Muscle of arm (tissue), 14 donors: ENCODE measurements at places on chromosomes 12 and 14.

DNA sequence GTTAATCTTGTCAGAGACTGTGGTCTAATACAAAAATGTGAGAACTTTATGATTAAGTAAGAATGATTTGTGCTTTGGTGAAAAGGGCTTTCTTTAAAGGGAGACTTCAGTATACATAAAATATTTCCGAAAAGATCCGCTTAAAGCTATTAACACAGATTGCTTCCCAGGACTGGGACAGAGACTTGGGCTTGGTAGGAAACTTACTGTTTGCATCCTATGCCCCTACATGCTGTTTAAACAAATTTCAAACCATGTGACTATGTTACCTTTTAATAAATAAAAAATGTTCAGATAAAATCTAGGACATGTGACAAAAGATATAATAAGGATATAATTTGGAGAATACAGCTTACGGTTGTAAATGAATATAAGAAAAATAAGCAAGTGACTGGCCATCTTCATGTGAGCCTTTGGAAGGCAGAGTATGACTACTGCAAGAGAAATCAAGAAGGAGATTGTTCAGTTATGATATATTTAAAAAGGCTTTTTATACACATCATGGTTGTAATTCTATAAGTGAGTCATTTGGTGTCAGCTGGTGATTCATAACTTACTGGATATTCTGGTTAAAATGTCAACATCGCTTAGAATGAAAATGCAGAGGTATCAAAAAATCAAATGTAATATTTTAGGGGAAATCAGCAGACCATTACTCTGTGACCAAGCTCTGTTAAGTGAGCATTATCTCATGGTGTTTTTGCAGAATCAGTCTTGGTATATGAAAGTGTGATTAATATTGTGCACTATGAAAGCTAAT is 234.7 kb upstream of the E2F7 start:
- DNase-seq, result no peak

GRCh38 chr14:89586258-89587135 is 169.5 kb upstream of the FOXN3 start:
- DNase-seq, result no peak

DNA sequence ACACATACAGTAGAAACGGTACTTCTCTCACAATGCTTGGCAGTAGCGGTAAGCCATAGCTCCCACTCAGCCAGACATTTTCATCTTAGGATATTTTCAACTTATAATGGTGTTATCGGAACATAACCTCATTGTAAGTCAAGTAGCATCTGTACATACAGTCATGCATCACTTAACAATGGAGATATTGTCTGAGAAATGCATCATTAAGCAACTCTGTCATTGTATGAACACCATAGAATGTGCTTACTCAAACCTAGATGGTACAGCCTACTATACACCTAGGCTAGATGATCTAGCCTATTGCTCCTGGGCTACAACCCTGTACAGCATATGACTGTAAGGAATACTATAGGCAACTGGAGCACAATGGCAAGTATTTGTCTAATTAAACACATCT is 40.8 kb downstream of the RPS6KA5 start:
- no peak for DNase-seq

- DNase-seq, result peak; percentile 89
Measured at GRCh38 chr12:54379398-54380201, 4.9 kb downstream of the ZNF385A start.

DNA sequence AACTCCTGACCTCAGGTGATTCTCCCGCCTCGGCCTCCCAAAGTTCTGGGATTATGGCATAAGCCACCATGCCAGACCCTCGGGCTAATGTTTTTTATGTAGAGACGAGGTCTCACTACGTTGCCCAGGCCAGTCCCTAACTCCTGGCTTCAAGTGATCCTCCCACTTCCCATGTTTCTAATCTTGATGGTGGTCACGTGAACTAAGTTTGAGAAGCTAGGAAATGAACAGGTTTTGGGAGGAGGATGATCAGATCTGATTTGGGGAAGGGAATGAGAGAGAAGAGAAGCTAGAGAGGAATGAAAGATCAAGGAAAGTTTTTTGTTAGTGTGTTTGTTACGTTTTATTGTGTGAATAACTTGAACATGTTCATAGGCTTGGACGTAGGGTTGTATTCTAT is 17.2 kb upstream of the SINHCAF start:
- DNase-seq, result no peak

GRCh38 chr12:3071107-3071506 is 6.1 kb upstream of the TSPAN9 start:
- DNase-seq, result no peak

DNA sequence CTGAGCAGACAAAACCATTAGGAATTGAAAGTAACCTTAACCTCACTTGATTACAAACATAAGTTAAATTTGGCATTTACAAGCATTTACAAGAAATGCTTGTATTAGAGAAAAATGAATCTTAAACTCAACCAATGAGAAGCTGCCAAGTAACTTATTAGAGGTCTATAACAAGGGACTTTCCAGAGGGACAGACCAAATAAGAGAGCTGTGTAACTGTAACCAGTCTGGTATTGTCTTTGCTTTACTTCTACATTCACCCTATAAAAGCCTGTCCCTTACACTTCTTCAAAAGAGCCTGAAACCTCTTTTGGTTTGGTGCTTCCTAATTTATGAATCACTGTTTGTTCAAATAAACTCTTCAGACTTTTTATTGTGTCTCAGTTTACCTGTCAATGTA is 450.0 kb upstream of the FAR2 start:
- DNase-seq, result no peak

- no peak for DNase-seq
Measured at GRCh38 chr14:95134304-95134933, 22.9 kb downstream of the DICER1 start.

GRCh38 chr12:127888943-127889719 is 377.8 kb upstream of the TMEM132C start:
- DNase-seq, result peak; percentile 88

DNA sequence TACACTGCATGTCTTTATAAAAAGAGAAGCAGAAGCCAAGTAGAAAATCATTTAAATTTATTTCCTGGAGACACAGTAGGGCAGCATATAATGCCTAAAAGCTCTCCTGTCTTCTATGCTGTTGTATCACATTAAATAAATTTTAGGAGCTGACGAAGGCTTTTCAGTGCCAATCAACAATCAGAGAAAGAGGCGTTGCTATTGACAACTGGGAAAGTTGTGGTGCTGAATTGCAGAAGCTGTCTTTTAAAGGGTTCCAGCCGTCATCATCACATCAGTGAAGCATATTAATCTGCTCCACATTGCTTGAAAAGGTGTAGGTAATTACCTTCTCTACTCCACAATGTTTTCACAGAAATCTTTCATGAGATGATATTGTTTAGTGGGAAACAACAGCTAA is 103.9 kb downstream of the FSCB start:
- DNase-seq, result no peak

- DNase-seq, result no peak
Measured at GRCh38 chr14:79614448-79614847, 596.9 kb downstream of the DIO2 start.

- no peak for DNase-seq
Measured at GRCh38 chr12:6539314-6539682, 5.0 kb downstream of the GAPDH start.

DNA sequence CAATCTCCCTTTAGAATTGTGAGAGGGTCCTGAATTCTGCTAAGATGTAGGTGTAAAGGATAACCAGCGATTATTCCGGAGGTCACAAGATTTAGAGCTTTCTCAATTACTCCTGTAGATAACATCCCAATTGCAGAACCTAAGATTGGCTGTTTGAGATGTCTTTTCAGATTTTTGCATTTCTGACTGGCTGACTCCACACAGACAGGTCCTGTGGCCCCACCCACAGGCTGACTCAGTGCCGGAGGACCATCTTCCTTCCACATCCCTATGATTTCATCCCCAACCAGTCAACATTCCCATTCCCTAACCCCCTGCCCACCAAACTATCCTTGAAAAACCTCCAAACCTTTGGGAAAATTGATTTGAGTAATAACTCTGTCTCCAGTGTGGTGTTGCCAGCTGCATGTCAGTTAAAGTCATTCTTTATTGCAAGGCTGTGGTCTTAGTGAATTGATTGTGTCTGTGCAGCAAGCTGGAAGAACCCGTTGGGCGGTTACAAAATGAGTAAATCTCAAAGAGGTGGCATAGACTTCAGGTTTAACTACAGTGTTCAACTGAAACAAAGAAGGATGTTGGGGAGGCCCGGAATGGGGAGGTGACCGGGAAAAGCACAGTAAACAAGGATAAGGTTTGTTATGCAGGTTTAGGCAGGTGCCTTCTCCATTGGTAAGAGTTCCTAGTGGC is 10.6 kb downstream of the FNTB start:
- no peak for DNase-seq
